ENCODE measurements at places on chromosomes 1 and 21.

DNA sequence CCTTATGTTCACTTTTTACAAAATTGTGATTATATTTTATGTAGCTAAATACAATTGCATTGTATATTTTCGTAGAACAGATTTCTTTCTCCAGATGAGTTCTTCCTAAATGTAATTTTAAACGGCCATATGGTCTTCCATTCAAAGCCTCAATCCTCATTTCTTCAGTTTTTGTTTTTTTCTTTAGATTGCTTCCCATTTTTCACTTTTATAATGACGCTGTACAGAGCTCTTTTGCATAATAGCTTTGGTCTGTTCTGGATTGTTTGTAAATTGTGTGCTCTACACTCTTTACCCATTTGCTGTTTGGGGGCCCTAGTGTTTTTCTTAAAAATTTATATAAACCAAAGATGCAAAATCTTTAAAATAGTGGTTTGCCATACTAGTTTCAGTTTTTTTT lies 27.8 kb downstream of the AVPR1B start:
- no peak for DNase-seq

DNA sequence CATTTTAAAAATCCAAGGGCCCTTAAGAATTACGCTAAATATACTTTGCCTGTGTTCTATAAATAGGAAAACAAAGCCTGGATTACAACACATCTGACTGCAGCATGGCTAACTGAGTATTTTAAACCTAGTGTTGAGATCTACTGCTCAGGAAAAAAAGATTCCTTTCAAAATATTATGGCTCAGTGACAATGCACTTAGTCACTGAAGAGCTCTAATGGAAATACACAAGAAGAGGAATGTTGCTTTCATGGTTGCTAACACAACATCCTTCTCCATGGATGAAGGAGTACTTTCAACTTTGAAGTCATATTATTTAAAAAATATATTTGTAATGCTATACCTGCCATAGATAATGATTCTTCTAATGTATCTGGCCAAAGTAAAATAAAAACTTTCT lies 248.3 kb upstream of the NEGR1 start:
- peak; percentile 2 for DNase-seq

DNA sequence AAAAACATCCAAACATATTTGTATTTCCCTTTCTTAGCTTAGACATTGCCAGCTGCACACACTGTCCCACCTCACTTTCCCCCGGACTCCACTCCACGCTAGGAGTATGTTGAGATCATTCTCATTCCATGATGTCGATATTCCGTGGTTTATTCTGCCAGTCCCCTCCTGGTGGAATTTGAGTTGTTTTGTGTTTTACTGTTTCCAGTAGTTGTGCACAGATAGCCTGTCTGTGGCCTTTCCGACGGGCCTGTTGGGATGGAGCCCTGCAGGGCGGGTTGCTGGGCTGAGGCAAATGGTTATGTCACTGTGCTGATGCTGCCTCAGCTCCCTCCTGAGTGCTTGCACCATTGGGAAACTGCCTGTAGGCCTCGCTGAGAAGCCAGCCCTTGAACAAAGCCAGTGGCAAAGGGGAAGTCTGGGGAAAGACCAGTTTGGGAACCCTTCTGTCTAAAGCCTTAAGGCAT lies 12.8 kb downstream of the TRAPPC10 start:
- peak; percentile 47 for DNase-seq

- DNase-seq: no peak
Observed at GRCh38 chr1:220884109-220884980, 5.1 kb downstream of the HLX start.

GRCh38 chr1:228219962-228220780 lies 12.3 kb downstream of the OBSCN start:
- DNase-seq: no peak

GRCh38 chr1:157700305-157700704 lies 264 bp downstream of the FCRL3 start:
- no peak for DNase-seq

DNA sequence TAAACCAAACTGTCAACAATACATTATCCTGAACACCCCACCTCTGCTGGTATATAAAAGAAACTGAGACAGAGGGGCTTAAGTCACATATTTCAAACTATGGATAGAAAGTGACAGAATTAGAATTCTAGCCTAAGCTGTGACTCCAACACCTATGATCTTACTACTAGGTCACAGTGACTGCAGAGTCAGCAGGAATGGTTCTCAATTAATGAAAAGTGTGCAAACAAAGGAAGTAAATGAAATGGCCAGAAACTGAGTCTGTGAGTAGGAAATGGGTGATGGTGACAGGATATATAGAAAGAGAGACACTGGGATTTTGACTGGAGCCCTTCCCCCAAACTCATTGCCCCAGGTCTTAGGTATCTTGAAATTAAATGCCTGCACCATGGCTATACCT lies 38.7 kb upstream of the SDC3 start:
- no peak for DNase-seq

DNA sequence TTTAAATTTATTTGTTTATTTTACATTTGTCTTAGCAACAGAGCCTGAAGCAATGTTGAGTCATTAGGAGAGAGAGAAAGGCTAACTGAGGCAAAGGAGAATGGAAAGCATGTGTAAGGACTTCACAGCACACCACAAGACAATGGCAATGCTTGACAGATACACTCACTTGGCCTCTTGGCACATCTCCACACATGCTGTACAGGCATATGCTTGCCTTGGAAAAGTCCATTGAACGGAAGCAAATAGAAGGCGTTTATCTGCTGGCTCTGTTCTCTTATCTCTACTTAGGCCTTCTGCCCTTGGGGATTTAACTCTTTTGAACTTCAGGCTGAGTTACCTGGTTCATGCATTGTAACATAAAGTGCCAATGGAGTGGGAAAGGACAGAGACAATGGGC lies 262.2 kb upstream of the POU3F1 start:
- DNase-seq: no peak

Measured in EL (cell line).